ENCODE measurements at places on chromosomes 12 and 14.

DNA sequence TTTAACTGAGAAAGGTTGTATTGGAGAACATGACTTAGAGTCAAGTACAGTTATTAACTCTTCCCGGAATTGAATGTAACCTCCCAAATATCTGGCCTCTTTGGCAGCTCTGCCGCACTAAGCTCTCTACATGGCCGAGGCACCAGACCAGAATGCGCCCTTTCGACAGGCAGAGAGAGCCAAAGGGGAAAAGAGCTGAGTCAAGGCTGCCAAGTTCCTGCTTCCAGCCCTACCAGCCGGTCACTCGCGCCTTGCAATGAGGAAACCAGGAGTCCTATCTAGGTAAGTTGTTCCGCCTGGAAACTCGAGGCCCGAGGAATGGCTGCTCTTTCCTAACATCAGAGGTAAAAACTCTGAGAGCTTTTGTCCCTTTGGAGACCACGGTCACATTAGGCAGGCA lies 172.2 kb downstream of the BRMS1L start:
- no peak for DNase-seq

GRCh38 chr12:22250762-22251161 lies 83.7 kb downstream of the ST8SIA1 start:
- no peak for DNase-seq

DNA sequence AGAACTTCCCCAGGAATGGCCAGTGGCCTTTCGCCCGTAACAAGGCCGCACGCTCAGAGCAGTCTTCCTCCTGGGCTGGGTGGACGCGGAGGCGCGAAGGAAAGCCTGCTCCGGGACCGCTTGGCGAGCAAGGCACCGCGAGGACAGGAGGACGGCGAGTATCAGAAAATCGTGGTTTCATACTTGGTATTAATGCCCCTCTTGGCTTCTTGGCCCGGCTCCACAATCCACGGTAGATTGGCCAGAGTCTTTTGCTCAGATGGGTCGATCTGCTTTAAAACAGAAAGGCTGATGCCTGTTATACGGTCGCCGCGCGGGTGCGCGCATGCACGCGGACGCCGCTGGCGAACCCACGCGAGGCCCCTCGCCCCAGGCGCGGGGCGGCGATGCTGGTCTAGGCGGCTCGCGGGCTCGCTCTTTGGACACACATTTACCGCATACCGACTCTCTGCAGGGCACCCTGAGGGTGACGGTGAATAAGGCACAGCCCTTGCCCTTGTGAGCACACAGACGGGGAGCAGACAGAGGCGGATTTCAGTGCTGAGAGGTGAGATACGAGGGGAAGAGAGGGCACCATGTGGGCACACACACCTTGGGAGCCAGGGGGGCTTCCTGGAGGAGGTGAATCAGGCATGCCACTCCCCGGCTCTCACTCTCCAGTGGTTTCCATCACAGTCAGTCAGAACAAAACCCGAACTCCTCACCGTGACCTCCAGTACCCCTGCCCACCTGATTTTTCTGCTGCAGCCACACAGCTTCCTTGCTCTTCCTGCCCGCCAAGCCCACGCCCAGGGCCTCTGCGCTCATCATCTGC lies 100.7 kb downstream of the APAF1 start:
- DNase-seq = peak; percentile 24

DNA sequence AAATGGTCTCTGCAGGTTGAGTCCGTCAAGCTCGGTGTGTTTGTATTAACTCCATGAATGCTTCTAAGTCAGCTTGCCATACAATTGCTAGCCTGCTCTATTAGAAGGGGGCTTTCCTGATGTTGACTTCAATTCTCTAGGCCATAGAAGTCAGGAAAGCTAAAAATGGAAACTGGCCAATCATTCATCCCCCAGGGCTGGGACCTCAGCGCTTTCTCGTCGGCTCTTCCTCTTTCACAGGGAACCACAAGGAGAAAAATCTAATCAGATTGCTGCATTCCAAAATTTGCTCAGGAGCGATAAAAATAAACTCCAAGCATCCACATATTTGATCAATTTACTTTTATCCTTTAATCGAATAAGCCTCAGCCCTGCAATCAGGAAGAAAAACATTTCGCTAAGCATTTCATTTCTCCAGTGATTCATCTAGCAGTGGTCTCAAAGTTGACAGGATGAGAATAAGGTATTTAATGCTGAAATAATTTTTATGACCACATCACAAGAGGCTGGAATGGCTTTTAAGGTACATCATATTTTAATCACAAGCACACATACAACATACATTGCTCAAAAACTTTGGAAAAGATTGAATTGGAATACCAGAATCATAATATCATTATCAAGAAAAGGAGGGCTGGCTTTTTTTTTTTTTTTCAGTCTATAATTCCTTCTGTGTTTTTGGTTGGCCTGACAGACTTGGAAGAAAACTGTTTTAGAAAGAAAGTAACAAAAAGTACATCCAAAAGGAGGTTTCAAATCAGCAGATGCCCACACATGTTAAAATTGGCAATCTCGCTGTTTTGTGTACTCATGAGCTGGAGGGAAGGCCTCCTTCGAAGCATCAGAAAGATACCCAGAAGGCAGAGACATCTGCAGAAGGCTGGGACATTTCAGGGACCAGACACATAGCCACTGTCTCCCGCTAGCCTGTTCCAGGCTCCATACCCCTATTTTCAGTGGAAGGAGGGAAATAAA lies 316.3 kb downstream of the NUAK1 start:
- peak; percentile 73 for DNase-seq

GRCh38 chr14:58104808-58105207 lies 47.2 kb downstream of the ARMH4 start:
- peak; percentile 80 for DNase-seq

- DNase-seq = peak; percentile 29
Measured at GRCh38 chr12:102755266-102755665, 161.8 kb downstream of the PAH start.

- DNase-seq = no peak
Measured at GRCh38 chr14:89351221-89351515, 65.9 kb downstream of the FOXN3 start.
